ENCODE measurements at places on chromosomes 5 and 9. TPM values are rescaled to one million over a fixed set of nuclear protein-coding genes. Genes with fewer than 3 reads are reported as not detected.

GRCh38 chr9:74527718-74528117 is 30.6 kb downstream of the RORB start:
- DNase-seq = no peak

DNA sequence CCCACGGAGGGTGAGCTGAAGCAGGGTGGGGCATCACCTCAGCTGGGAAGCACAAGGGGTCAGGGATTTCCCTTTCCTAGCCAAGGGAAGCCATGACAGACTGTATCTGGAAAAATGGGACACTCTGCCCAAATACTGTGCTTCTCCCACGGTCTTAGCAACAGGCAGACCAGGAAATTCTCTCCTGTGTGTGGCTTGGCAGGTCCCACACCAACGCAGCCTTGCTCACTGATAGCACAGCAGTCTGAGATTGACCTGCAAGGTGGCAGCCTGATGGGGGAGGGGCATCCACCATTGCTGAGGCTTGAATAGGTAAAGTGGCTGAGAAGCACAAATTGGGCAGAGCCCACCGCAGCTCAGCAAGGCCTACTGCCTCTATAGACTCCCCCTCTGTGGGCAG is 23.2 kb downstream of the RAB3C start:
- no peak for DNase-seq

DNA sequence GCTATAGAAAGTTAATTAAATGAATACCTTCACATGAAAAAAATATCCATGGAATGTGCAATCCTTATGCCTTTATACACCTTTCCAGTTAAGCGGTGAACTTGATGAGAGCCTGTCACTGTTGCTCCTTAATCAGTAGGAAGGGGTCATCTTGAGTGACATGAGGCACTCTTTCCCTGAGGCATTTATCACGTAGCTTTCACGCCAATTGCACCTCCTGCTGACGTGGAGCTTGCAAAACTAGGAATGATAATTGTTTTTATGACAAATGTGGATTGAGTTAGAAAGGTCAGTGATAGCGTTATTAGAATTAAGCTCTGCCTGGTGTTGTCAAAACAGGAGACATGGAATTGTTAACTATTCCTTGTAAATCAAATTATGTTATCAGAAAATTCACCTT is 79.7 kb downstream of the SLF1 start:
- no peak for DNase-seq

GRCh38 chr9:131094622-131095021 is 1.7 kb upstream of the AIF1L start:
- no peak for DNase-seq

DNA sequence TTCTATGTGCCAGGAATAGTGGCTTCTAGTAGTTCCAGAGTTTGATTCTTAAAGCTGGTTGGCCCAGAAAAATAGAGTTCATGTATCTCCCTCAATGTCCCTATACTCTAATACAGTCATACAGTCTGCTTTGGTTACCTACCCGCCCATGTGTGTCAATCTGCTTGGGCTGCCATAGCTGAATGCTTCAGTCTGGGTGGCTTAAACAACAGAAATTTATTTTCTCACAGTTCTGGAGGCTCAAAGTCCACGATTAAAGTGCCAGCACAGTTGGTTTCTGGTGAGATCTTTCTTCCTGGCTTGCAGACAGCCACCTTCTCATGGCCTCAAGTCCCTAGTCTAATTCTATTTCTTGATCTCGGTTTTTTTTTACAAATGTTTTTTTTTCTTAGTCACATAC is 1739.0 kb downstream of the MAT2B start:
- DNase-seq = no peak

GRCh38 chr9:7560669-7561305 is 238.8 kb downstream of the DMAC1 start:
- no peak for DNase-seq

MAP1B gene
- total RNA-seq = 5.0 TPM

PAX5 gene
- 2.7 TPM for total RNA-seq

FNBP1 gene
- 15.0 TPM for total RNA-seq

APBA1 gene
- 7.1 TPM for total RNA-seq

All from liver (tissue), 10 donors.